ENCODE measurements at places on chromosomes 2 and 18. TPM values are rescaled to one million over a fixed set of nuclear protein-coding genes. Genes with fewer than 3 reads are reported as not detected.

Gene SCN9A
- total RNA-seq, result 6.2 TPM

Gene GALR1
- total RNA-seq, result not detected

Gene PDE11A
- not detected for total RNA-seq

Gene SLC9A4
- not detected for total RNA-seq

Gene PRKAG3
- total RNA-seq, result not detected

Gene NIFK
- 84.4 TPM for total RNA-seq

Gene DSC3
- total RNA-seq, result 394 TPM

Gene SERPINB4
- 63.5 TPM for total RNA-seq
